SK-MEL-5 (cell line): ENCODE measurements at places on chromosomes 12 and 14.
A peak's percentile ranks its signal among the peaks of the same experiment; 100 is the strongest.

DNA sequence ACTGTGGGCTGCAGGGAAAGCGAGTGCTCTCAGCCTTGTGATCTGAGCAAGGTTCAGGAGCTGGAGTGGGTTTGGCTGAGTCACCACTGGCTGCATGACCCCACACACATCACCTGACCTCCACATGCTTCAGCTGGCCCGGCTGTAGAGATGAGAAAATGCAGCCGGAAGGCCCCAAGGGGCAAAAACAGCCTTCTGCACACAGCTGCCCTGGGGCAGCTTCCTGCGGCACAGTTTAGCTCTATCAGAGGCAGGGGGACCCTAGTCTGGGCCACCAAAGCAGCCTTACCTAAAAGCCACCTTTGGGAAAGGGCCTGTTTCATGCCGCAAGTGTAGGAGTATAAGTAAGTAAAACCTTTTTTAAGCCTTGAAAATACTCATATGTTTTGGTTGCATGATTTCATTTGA, 123.3 kb downstream of the SSPN start:
- peak; percentile 93 for DNase-seq

GRCh38 chr12:6613776-6614512, 6.8 kb upstream of the CHD4 start:
- DNase-seq, result peak; percentile 96

GRCh38 chr12:52634266-52635056, 16.1 kb upstream of the KRT73 start:
- DNase-seq, result no peak

DNA sequence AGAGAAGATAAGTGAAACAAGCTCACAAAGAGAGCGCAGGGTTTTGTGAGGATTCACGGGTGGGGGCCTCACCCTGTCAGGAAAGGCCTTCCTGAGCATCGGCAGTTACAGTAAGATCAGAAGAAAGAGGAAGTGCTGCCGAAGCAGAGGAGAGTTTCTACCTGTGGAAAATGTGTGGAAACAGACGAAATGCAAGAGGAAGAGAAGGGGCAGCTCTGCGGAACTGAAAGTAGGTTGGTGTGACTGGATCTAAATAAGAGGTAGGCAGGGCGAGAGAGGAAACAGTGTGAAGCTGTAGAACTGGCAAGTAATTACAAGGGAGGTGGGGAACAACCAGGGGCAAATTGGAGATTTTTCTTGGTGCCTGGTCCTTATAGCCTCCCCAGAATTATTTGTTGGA, 2.6 kb downstream of the GPR68 start:
- DNase-seq, result no peak
